Sigmoid colon (tissue), 7 donors: ENCODE measurements at places on chromosomes 12 and 14. TPM values are rescaled to one million over a fixed set of nuclear protein-coding genes. Genes with fewer than 3 reads are reported as not detected.

The ESR2 gene
- total RNA-seq, result 0.27 TPM

The GLIPR1L1 gene
- not detected for total RNA-seq

The TCTN2 gene
- 9.1 TPM for total RNA-seq

The PRH2 gene
- total RNA-seq, result not detected

The KRT79 gene
- total RNA-seq, result not detected

The LTBP2 gene
- 12.5 TPM for total RNA-seq

The VDR gene
- 1.9 TPM for total RNA-seq

The TEAD4 gene
- total RNA-seq, result 2.9 TPM

The DGKA gene
- total RNA-seq, result 21.4 TPM

GRCh38 chr12:110778833-110779577, 36.3 kb upstream of the PPP1CC start:
- H3K4me3 ChIP-seq, result no peak overlapping the region
- no peak overlapping the region for H3K27ac ChIP-seq

DNA sequence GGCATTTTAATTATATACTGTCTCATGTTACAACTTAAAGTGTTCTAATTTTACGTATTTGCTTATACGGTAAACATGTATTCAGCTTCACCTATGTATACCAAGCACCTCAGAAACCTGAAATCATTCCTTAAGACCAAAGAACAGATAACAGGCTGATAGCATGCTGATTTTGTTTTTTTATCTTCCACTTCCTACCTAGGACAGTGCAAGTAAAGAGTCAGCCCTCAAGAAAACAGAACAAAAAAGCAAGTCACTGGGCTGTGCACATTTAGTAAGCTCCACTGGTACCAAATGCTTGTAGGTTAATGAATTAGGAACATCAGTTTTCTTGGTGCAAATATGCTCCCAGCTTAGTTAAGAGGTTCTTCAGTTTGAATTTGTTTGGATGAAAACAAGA, 611.3 kb downstream of the VRK1 start:
- H3K36me3 ChIP-seq, result no peaks in the 10 kb centered on the region
- H3K4me1 ChIP-seq, result peaks cover 5% of the 10 kb centered on the region

GRCh38 chr14:88706425-88706824, 86.3 kb downstream of the EML5 start:
- no peaks in the 10 kb centered on the region for H3K36me3 ChIP-seq
- DNase-seq, result no peak
- no peak overlapping the region for H3K4me3 ChIP-seq
- H3K27me3 ChIP-seq, result no peaks in the 10 kb centered on the region
- H3K4me1 ChIP-seq, result no peaks in the 10 kb centered on the region

GRCh38 chr14:79270361-79270760, 940.9 kb downstream of the DIO2 start:
- H3K4me1 ChIP-seq, result no peaks in the 10 kb centered on the region
- no peak overlapping the region for H3K27ac ChIP-seq

DNA sequence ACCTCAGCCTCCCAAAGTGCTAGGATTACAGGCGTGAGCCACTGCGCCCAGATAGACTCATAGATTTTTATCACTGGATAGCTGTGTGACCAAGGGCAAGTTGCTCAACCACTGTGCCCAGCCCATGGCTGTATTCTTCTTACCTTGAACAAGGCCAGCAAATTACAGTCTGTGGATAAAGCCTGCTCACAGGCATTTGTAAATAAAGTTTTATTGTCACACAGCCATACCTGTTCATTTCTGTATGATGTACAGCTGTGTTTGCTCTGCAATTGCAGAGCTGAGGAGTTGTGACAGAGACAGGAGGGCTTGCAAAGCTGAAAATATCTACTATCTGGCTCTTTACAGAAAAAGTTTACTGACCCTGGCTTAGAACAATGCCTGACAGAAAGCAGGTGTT, 35.2 kb upstream of the LHX5 start:
- no peak for DNase-seq
- no peaks in the 10 kb centered on the region for H3K27me3 ChIP-seq
- H3K4me1 ChIP-seq, result no peaks in the 10 kb centered on the region
- no peaks in the 10 kb centered on the region for H3K36me3 ChIP-seq
- no peak overlapping the region for H3K27ac ChIP-seq
- H3K4me3 ChIP-seq, result no peak overlapping the region

DNA sequence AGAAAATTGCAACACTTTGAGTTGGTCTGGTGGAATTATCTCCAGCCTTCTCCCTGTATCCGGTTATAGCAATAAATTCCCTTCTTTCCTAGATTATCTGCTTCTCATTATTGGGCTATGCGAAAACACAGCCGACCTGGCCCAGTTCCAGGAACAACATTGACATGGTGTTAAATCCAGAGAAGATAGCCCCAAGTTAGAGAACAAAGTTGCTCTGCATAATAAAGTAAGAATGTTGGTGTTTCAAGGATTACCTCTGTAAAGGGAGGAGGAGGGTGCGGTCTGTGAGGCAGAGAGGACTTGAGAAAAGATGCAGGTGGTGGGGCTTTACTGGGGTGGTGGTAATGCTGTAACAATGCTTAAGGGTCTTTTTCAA, 12.1 kb downstream of the TCL1A start:
- H3K36me3 ChIP-seq, result no peaks in the 10 kb centered on the region
- no peak for DNase-seq
- H3K27ac ChIP-seq, result no peak overlapping the region
- H3K4me1 ChIP-seq, result peaks cover 14% of the 10 kb centered on the region
- peaks cover 10% of the 10 kb centered on the region for H3K27me3 ChIP-seq

- no peaks in the 10 kb centered on the region for H3K36me3 ChIP-seq
- no peak overlapping the region for H3K4me3 ChIP-seq
- peaks cover 13% of the 10 kb centered on the region for H3K4me1 ChIP-seq
- H3K27me3 ChIP-seq, result no peaks in the 10 kb centered on the region
- no peak overlapping the region for H3K27ac ChIP-seq
Measured at GRCh38 chr12:105667973-105668743, 337.7 kb downstream of the C12orf75 start.

DNA sequence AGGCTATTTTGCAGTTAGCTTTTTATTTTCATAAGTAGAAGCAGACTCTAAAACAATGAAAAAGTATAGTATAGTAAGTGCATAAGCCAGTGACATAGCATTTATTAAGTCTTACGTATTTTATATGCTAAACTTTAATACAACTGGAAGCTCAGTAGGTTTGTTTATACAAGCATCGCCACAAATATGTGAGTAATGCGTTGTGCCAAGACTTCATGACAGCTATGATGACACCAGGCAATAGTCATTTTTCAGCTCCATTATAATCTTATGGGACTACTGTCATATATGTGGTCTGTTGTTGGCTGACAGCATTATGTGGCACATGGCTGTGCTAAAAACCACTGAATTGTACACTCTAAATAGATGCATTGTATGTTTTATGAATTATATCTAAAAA, 40.3 kb downstream of the SLC38A2 start:
- no peak overlapping the region for H3K4me3 ChIP-seq
- no peak for DNase-seq
- no peak overlapping the region for H3K27ac ChIP-seq
- no peaks in the 10 kb centered on the region for H3K36me3 ChIP-seq
- H3K4me1 ChIP-seq, result no peaks in the 10 kb centered on the region

- H3K27ac ChIP-seq, result no peak overlapping the region
- DNase-seq, result no peak
- no peak overlapping the region for H3K4me3 ChIP-seq
- H3K27me3 ChIP-seq, result no peaks in the 10 kb centered on the region
Measured at GRCh38 chr12:91230841-91231240, 48.2 kb upstream of the DCN start.

DNA sequence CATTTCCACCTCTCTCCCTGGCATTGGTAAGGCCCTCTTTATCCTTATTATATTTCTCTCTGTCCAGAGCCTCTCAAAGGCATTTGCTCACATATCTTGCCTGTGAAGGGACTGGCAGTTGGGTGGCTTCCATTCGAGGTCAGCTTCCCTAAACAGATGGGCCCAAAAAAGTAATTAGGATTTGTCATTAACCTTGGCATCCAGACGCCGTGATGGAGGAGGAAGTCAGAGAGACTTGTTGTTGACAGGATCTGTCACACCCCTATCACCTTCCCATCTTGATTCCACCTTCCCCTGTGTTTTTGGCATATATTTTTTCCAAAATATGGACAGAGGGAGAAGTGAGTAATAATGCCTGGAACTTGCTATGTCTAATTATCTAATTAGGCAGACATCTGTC, 54.0 kb upstream of the OAS1 start:
- H3K27me3 ChIP-seq, result no peaks in the 10 kb centered on the region
- H3K27ac ChIP-seq, result no peak overlapping the region
- no peaks in the 10 kb centered on the region for H3K36me3 ChIP-seq
- no peak for DNase-seq
- H3K4me3 ChIP-seq, result no peak overlapping the region
- H3K4me1 ChIP-seq, result no peaks in the 10 kb centered on the region

- no peaks in the 10 kb centered on the region for H3K4me1 ChIP-seq
- H3K27ac ChIP-seq, result no peak overlapping the region
- H3K4me3 ChIP-seq, result no peak overlapping the region
Measured at GRCh38 chr12:108526482-108527165, 11.5 kb downstream of the FICD start.

GRCh38 chr12:80490329-80490728, 46.3 kb downstream of the PTPRQ start:
- no peak overlapping the region for H3K27ac ChIP-seq
- H3K4me3 ChIP-seq, result no peak overlapping the region
- DNase-seq, result no peak

- no peaks in the 10 kb centered on the region for H3K4me1 ChIP-seq
- H3K4me3 ChIP-seq, result no peak overlapping the region
- H3K27me3 ChIP-seq, result no peaks in the 10 kb centered on the region
- H3K27ac ChIP-seq, result no peak overlapping the region
Measured at GRCh38 chr14:25250516-25250915, 200.6 kb upstream of the STXBP6 start.

DNA sequence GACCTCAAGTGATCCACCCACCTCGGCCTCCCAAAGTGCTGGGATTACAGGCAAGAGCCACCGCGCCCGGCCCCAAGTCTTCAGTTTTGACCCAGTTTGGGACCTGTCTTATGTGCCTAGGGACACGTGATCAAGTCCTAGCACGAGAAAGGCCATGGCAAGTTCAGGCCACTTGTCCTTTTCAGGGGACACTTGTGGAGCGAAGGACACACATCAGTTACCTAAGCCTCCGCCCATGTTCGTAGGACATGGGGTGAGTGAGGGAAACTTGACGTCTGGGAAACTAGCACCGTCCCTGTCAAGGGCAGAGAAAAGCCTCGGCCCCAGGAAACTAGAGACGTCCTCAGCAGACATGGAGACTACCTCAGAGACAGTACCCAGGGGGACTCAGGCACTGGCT, 60.7 kb downstream of the KDM2B start:
- H3K4me1 ChIP-seq, result peaks cover 7% of the 10 kb centered on the region
- no peaks in the 10 kb centered on the region for H3K27me3 ChIP-seq
- no peak overlapping the region for H3K4me3 ChIP-seq
- H3K27ac ChIP-seq, result no peak overlapping the region

GRCh38 chr14:79352076-79352630, 859.2 kb downstream of the DIO2 start:
- no peaks in the 10 kb centered on the region for H3K27me3 ChIP-seq
- no peak for DNase-seq
- H3K4me1 ChIP-seq, result no peaks in the 10 kb centered on the region

DNA sequence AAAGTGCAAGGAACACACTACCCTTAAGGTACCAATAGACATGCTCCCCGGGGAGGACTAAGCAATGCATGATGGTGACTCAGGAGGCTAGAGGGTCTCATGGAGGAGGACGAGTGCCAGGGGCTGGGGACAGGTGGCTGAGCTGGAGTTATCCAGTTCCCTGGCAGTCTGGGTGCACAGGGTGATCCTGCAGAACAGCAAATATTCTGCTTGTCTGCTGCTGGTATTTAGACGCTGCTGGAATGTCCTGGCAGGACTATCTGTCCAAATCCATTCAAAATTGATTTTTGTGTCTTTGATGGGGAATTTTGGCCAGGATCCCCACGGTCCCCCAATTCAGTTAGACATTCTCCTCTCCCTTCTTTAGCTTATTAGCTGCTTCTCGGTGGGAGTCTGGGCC, 138.7 kb downstream of the C12orf75 start:
- H3K27ac ChIP-seq, result no peak overlapping the region
- H3K4me1 ChIP-seq, result no peaks in the 10 kb centered on the region

- H3K36me3 ChIP-seq, result no peaks in the 10 kb centered on the region
- H3K27me3 ChIP-seq, result no peaks in the 10 kb centered on the region
- peak overlapping the region; percentile 83 for H3K27ac ChIP-seq
- peak; percentile 89 for DNase-seq
- H3K4me3 ChIP-seq, result peak overlapping the region; percentile 20
- H3K4me1 ChIP-seq, result no peaks in the 10 kb centered on the region
Measured at GRCh38 chr12:1660304-1661187, 30.3 kb upstream of the ADIPOR2 start.

DNA sequence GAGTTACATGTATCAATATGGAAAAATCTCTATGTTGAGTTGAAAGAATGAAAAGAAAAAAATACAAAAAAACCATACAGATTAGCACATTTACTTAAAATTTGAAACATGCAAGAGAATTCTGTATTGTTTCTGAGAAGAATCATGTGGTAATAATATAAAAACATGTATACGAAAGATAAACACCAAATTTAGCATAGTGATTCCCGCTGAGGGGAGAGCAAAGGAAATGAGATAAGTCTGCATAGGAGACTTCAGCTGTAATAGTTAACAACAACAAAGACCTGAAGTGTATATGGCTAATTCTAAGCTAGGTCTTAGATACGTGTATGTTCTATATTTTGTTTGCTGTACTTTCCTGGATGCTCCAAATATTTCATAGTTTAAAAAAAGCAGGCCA, 46.5 kb downstream of the FNTB start:
- no peaks in the 10 kb centered on the region for H3K4me1 ChIP-seq
- H3K4me3 ChIP-seq, result no peak overlapping the region
- no peak overlapping the region for H3K27ac ChIP-seq
- no peaks in the 10 kb centered on the region for H3K27me3 ChIP-seq
- no peak for DNase-seq

GRCh38 chr12:109782326-109782703, 50.9 kb downstream of the TRPV4 start:
- peaks cover 4% of the 10 kb centered on the region for H3K27me3 ChIP-seq
- no peaks in the 10 kb centered on the region for H3K4me1 ChIP-seq
- H3K27ac ChIP-seq, result no peak overlapping the region
- no peak overlapping the region for H3K4me3 ChIP-seq

- H3K36me3 ChIP-seq, result no peaks in the 10 kb centered on the region
- no peak for DNase-seq
- H3K27me3 ChIP-seq, result no peaks in the 10 kb centered on the region
- H3K4me1 ChIP-seq, result no peaks in the 10 kb centered on the region
- H3K4me3 ChIP-seq, result no peak overlapping the region
- H3K27ac ChIP-seq, result no peak overlapping the region
Measured at GRCh38 chr14:28635387-28635786, 131.2 kb upstream of the FOXG1 start.
